ENCODE measurements at places on chromosomes 2 and 18.

- no peak for DNase-seq
Observed at GRCh38 chr18:48009116-48009745, 78.8 kb upstream of the SMAD2 start.

GRCh38 chr2:100350661-100351185 lies 28.4 kb upstream of the LONRF2 start:
- DNase-seq = no peak

DNA sequence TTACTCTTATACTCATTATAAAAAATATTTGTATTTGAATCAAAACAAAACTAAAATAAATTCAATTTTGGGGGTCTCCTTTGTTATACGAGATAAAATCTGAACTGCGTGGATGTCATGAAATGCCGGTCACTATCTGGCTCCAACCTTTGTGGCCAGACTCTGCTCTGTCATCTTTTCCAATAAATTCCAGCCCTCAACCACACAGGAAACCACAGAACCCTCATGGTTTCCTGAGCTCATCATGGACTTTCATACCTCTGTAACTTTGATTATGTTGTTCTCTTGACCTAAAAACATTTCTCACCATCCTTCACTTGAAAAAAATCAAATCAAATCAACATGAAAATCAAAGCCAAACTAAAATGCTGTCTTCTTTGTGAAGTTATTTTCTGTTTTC lies 724.7 kb downstream of the METTL4 start:
- no peak for DNase-seq

- no peak for DNase-seq
Observed at GRCh38 chr2:217277646-217278398, 418.0 kb upstream of the TNP1 start.

GRCh38 chr2:150255528-150255927 lies 231.9 kb downstream of the RND3 start:
- no peak for DNase-seq

DNA sequence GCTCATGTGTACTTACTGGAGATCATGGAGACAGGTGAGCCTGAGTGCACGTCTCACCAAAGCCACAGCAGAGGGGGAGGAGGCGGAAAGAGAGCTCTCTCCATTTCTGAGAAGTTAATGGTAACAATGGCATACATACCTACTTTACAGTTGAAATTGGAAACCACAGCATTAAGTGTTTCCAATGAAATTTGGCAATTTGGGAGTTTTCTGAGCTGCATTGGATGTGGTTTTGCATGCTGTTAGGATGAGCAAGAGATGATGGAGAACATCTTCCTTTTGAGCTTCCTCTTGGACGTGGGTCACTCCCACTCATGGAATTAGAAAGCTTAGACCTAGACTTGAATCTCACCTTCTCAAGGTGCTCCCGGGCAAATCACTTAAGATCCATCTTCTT lies 25.5 kb upstream of the IL37 start:
- DNase-seq = no peak

DNA sequence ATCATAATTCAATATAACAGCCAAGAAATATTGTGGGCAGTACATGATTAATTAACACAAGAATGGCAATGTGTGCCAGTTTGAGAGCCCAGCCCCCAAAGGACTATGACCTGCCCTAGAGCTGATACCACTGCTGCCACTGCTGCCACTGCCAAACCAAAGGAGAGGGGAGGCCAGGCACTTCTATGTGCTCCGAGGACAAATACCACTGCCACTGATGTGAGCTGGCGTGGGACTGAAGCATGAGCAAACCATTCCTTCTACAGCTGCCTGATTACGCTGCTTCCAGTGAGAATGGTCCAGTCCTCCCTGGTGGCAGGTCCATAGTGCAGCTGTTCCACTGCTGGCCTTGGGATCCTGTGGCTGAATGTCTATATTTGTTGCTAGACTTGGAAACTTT lies 392.2 kb downstream of the CCDC85A start:
- DNase-seq = no peak

DNA sequence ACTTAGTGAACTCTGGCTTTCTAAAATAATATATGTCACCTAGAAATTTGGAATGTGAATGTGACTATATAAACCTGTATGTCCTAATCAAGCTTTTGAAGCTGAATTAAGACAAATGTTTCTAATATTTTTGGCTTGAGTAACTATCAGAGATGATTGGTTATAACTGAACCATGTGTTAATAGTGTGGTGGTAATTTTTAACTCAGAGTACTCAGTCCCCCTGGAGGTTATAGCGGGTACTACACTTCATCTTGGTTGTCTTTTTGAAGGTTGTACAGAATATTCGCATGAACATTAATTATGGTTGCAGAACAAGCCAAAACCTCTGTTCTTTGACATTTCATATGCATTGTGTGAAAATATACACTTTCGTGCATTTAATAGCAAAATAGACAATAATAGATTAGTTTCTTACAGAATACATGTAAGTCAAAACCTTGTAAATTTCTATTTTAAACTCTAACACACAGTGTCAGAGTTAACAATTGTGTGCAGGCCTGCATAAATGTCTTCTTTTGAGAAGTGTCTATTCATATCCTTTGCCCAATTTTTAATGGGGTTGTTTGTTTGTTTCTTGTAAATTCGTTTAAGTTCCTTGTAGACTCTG lies 86.0 kb downstream of the OSBPL6 start:
- peak; percentile 43 for DNase-seq

GRCh38 chr2:61114147-61114546 lies 47.8 kb upstream of the C2orf74 start:
- DNase-seq = no peak

DNA sequence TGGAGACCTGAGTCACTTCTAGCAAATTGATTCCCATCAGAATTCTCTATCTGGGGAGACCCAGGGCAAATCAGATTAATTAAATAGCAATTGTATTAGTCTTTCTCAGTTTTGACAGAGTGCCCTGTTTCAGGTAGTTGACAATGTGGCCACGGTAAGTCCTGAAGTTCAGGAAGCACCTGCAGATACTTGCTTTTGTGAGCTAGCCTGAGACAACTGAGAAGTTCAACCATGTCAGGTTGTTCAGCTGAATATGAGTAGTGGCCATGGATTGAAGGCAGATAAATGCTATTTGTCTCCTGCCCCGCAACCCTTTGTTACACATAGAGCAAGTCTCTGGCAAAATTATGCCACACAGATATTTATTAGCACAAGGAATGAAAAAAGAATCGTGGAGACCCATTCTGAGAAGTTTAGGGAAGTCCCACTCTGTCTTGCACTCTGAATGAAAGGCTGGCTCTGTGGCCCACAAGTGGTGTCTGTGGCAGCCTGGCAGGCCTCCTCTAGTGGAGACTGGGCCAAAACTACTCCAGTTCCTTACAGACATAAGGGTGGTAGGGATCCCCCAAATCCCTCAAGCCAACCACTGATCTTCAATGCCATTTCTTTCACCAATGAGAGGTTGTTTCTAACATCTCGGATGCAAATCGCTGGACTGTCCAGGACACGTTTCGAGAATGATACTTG lies 61.3 kb downstream of the POU3F3 start:
- DNase-seq = no peak

DNA sequence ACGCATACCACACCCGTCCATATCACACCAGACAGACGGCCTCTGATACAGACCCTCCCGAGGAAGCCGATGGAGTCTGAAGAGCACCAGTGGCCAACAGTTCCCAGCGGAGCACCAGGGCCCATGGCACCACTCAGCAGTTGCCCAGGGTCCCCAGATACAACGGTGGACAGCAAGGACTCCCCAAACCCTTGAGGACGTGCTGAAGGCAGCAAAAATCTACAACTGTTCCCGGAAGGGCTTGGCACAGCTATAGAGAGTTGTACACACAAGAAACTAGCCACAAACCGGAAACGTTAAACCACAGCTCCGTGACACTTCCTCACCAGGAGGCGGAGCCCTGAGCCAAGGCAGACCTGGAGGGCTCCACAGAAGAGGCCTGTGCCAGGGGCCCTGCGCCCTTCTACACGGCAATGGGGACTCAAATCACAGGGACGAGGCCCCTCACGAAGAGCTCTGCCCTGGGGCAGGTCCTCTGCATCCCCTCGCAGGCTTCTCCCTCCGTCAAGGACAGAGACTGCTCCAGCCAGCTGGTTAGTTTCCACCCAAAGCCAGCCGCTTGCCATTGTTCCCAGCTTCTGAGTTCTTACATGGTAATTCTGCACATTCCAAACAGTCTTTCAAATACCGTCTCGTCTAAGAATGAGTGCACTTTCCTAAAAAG lies 133.4 kb downstream of the HDAC4 start:
- no peak for DNase-seq

GRCh38 chr18:27040796-27041195 lies 144.3 kb downstream of the CHST9 start:
- DNase-seq = no peak

DNA sequence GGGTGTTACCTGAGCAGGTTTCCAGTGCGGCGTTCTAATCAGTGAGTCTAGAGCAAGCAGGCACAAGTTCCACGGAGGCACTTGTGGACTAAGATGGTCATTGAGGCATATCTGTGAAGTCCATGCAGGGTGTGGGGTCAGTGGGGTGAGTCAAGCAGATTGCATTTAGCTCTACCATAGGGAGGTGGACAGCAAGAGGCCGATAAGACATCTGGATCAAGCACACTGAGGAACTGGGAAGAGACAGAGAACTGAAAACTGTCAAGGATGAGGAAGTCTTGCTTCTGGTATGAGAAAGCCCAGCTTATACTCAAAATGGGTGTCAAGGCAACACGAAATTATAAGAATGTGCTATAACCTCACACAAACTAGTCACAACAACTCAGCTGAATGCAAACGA lies 61.2 kb upstream of the SLC39A10 start:
- no peak for DNase-seq

DNA sequence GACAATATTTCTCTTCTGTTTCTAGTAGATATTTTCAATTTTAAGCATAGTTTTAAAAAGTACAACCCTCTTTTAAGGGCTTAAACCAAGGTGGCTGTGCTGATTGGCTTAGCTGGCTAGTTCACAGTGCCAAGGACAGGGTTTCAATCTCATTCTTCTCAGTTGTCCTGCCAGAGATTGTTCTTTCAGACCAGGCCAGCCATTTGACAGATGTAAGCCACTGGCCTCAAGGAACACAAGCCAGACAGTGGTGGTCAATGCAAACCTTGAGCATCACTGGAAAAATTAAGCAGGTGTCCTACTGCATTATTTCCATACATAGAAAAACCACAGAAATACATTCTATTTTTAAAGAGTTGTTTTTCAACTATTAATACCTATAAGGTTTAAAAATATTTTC lies 5.9 kb downstream of the RNF103 start:
- no peak for DNase-seq

GRCh38 chr2:60998628-60999545 lies 18.6 kb upstream of the PEX13 start:
- peak; percentile 50 for DNase-seq

GRCh38 chr2:2527148-2527547 lies 196.1 kb upstream of the MYT1L start:
- no peak for DNase-seq

GRCh38 chr2:202335791-202336467 lies 40.2 kb upstream of the BMPR2 start:
- no peak for DNase-seq

DNA sequence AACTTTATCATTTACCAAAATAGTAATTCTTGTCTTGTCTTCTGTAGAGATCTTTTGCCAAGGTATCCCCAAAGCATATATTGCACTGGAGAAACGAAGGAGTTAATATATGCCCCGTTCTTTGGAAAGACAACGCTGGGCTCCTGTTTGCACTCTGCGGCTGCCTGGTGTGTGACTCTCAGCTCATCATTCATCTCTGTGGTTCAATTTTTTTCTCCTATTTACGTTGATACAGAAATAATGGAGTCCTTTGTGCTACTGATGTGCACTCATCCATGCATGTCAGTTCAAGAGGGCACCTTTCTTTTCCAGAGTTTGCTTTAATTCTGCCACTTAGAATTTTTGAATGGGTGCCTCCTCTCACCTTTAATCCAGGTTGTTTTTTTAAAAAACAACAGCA lies 655.5 kb downstream of the DCDC2C start:
- DNase-seq = no peak

- no peak for DNase-seq
Observed at GRCh38 chr18:29184654-29185053, 1007.7 kb upstream of the CDH2 start.

- DNase-seq = no peak
Observed at GRCh38 chr2:208320686-208321085, 54.6 kb downstream of the PIKFYVE start.

GRCh38 chr2:222518570-222519381 lies 94.4 kb downstream of the SGPP2 start:
- peak; percentile 50 for DNase-seq

DNA sequence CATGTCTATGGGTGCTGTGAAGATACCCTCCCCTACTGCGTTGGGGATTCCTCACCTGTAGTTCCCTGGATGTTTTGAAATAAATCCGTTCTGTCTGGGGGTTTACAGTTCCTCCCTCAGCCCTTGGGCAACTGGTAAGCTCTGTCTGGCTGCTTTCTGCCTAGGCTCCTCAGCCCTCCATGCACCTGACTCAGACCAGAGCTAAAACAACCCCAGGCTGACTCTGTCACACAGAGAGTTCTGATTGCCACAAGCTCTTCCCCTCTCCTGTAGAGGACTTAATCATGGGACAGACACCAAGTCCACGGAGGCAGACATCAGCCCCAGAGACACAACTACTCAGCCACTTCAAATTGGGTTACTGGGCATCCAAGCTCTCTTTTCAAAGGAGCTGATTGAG lies 6.3 kb downstream of the VIT start:
- no peak for DNase-seq

DNA sequence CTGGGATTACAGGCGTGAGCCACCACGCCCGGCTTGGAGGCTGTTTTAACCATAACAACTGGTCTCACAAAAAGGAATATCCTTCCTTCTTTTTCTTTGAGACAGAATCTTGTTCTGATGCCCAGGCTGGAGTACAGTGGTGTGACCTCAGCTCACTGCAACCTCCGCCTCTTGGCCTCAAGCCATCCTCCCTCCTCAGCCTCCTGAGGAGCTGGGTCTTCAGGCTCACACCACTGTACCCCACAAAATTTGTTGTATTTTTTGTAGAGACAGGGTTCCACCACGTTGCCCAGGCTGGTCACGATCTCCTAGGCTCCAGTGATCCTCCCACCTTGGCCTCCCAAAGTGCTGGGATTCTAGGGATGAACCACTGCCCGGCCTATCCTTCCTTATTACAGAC lies 21.7 kb downstream of the CTIF start:
- DNase-seq = no peak

DNA sequence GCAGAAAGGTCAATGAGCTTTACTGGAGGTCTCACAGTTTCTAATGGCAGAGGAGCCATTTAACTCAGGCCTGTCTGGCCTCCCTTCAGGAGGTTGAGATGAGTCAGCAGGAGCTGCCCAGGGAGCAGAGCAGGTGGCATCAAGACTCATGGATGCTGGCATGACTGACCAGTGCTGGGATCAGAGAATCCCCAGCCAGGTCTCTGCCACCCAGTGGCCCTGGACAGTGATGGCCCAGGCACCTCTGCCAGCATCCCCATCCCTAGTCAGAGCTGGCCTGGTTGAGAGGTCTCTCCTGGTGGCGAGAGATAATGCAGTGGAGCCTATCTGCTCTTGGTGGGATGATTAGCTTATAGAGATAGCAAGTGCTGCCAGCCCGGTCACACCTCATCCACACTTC lies 43.1 kb downstream of the GYPC start:
- DNase-seq = no peak

- DNase-seq = no peak
Observed at GRCh38 chr18:59657012-59657411, 40.2 kb downstream of the CCBE1 start.
